ENCODE measurements at places on chromosomes 7 and 10.

GRCh38 chr7:92527300-92528187 is 776 bp downstream of the PEX1 start:
- DNase-seq: peak; percentile 20

GRCh38 chr10:124709861-124710260 is 34.3 kb downstream of the FAM53B start:
- DNase-seq: no peak

DNA sequence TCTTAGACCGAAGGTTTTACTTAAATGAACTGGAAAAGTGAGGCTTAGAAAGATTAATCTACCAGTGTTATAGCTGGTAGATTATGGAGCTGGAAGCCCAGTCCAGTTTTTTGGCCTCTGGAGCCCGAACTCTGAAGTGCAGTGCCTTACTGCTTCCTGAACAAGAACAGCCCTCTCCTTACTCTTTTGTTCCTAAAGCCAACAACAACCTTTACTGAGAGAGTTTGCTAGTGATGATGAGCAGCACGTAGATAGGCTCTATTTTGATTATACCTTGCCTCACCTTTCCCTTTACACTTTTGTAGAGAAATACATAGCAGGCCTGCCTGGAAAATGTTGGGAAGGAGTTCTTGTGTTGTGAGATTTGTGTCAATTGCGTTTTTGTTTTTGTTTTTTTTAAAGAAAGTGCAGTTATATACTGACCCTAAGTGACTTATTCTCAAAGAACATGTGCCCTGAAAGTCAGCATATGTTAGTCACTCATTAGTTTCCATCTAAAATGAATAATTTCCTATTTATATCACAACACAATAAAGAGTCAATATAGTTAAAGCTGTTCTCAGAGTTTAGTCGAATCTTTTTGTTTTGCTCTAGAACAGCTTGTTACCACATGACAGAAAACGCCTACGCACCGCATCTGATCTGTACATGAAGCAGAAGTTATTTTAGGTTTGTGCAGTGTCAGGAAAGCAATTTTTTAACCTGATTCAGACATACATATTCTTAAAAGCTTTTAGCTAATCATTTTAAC is 33.0 kb downstream of the PLEKHA1 start:
- DNase-seq: no peak

DNA sequence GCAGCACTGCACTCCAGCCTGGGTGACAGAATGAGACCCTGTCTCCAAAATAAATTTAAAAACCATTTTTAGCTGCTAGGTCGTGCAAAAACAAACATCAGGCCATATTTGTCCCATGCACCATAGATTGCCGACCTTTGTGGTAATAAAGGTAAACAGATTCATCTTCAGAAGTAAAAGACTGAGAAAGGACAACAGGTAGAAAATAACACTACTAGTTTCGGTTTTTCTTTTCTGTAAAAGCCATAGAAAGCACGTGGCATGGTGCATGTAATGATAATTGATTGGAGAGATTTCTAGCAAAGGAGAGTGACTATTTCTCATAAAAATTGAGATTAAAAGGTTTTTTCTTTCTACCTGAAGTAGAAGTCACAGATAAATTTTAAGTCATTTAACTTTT is 93.9 kb downstream of the DNAH11 start:
- no peak for DNase-seq

- no peak for DNase-seq
Measured at GRCh38 chr7:54339073-54339472, 203.1 kb upstream of the VSTM2A start.

GRCh38 chr7:84102213-84102612 is 92.4 kb downstream of the SEMA3A start:
- no peak for DNase-seq

Measured in activated CD8-positive, alpha-beta memory T cell treated with anti-CD3 and anti-CD28 coated beads for 48 hours (primary cell).